ENCODE measurements at places on chromosomes 11 and 22.

- DNase-seq, result no peak
Measured at GRCh38 chr11:3959903-3960265, 104.4 kb downstream of the STIM1 start.

DNA sequence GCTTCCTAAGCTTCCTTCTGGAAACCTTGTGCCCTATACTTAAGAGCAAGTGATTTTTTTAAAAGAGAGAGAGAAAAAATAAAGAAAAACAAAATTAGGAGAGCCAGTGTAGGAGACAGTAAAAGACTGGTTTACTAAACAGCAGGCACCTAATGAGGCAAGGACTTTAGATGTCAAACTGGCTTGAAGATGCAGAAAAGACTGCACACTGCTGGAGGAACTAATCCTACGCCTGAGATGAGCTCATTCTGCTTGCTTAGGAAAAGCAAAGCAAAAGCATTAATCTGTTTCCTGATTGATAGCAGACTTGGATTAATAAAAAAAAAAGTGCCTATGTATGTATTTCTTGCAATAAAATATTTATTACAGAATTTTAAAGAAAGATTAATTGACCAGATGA lies 113.6 kb upstream of the SEZ6L start:
- DNase-seq, result no peak

DNA sequence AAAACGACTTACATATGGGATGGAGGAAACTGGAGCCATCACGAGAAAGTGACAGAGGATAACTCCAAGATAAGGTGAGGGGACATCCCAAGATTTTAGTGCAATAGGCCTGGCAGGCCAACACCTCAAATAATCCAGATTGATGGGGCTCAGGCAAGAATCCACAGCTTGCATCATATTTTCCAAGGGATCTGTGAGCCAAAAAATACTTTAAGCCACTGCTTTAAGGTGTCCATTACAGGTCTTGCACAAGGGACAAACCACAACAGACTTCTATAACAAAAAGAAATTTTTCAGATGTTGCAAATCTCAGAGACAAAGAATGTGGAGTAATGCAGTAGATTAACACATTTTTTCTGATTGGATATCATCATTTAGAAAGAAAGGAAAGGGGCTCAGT lies 45.6 kb downstream of the DENND5A start:
- no peak for DNase-seq

- DNase-seq, result no peak
Measured at GRCh38 chr11:13339195-13340153, 61.9 kb downstream of the BMAL1 start.

DNA sequence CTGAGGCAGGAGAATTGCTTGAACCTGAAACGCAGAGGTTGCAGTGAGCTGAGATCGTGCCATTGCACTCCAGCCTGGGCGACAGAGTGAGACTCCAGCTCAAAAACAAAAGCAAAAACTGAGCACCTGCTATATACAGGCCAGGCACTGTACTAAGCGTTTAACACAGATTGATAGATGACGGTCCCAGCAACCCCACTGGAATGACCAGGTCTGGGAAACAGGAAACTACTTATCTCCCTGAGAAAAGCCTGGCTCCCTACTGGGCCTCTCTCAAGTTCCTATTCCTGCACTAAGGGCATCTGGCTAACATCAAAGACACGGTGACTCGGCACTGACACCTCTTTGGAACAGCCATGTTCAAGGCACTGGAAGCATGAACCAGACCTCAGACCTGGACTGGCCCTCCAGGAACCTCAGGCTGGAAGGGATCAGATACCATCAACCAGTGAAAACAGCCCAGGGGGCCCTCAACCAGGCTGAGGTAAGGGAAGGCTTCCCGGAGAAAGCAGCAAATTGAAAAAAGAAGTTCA lies 16.6 kb downstream of the ARAP1 start:
- no peak for DNase-seq

DNA sequence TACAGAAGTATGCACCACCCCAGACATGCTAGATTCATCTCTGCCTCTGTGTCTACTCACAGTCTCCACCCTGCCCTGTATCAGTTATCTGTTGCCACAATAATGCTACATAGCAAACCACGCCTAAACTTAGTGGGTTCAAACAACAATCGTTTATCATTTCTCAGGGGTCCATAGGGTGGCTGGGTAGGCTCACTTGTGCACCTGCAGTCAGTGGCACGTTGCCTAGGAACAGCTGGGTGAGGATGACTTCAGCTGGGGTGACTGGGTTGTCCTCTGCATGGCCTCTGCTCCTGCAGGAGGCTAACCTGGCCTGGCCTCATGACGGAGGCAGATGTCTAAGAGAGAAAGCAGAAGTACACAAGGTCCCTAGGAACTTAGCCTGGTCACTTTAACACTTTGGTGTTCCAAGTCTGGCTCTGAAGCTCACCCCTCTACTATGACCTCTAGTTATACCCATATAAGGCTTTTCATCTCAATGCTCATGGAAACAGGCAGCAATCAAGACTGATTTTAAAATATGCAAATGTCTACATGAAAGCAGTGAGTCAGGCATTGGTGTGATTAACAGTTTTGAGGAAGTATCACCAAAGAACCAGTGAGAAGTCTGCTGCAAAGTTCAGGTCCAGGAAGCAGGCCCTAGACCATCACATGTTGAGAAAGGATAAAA lies 10.7 kb downstream of the OLFML1 start:
- DNase-seq, result no peak

DNA sequence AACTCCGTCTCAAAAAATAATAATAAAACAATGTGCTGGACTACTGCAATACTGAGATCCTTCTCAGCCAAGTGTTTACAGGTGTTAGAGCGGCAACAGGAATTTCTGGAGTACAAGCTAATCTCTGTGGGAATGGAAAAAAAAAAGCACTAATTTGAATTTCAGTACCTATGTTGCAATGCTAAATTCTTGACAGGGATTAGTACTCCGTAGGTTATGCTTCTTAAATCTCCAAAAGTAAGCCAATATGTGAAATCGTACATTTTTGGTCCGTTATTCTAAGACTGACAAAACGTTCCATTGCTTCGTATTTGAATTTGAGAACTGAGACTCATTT lies 1.1 kb downstream of the ATL3 start:
- no peak for DNase-seq

- no peak for DNase-seq
Measured at GRCh38 chr11:44776551-44777208, 49.9 kb downstream of the TSPAN18 start.

DNA sequence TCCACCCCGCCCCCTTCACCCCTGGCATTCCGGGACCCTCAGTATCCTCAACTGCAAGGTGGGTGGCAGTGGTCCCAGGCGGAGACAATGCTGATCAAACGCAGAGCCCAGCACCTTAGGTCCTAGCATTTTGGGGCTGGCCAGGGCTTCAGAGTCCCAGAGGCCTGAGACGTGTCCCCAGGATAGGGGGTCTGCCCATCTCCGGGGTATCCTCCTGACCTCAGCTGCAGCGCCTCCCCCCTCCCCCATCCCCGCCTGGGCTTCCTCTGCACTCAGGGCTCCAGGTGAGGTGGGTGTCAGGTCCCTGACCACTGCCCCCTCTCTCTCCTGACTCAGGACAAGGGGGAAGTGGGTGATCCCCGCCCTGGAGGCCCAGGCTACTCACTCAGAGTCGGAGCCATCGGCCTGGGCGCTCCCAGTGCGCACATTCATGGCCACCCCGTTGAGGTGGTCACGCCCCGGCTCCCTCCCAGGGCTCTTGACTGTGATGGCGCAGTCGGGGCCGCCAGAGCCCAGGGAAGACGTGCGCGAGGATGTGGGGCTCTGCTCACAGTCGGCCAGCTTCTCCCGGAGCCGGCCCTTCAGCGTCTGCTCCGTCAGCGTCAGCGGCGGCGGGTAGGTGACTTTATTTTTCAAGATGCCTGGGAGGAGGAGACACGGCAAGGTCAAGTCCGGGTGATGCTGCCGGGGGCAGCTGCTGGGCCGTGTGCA lies 28.3 kb downstream of the TRMU start:
- no peak for DNase-seq

GRCh38 chr22:16915701-16916100 lies 90.5 kb upstream of the XKR3 start:
- DNase-seq, result no peak

- no peak for DNase-seq
Measured at GRCh38 chr11:95045812-95046211, 3.4 kb upstream of the KDM4F start.

GRCh38 chr22:48366591-48366990 lies 1461.1 kb downstream of the BRD1 start:
- no peak for DNase-seq

DNA sequence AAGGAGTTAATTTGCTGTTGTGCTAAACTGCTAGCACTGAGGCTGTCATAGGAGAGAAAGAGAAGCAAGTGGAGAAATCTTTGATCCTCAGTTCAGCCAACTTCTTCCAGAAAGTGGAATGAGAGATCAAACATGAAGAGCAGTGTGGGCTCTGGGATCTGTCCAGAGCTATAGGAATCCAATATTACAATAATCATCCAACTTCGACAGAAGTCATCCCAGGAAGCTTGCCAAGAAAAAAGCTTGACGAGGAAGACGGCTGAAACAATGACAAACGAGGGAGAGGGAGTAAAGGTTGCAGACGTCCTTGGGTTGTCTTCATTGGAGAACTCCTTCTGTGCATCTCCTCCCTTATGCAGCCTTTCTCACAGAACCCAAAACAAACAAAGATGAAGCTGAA lies 496.2 kb downstream of the INSC start:
- DNase-seq, result no peak

DNA sequence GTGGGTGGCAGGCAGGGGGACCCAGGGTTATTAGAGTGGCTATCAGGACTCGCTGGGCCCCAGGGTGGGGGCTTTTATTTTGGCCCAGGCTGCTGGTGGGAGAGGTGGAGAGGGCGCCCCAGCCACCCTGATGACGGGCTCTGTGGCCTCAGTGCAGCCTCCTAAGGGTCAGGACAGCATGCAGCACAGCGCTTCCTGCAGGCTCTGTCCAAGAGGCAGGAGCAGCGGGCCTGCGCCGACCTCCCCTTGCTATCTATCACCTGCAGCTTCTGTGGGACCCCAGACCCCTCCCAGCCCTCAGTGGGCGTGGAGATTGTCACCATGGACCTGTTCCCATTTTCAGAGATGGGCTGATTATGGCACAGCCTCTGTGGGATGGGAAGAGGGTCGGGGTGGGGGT lies 54.3 kb upstream of the PPARA start:
- DNase-seq, result no peak

- DNase-seq, result no peak
Measured at GRCh38 chr22:37985751-37986281, 1.5 kb upstream of the SOX10 start.

GRCh38 chr11:56948991-56949515 lies 39.7 kb upstream of the OR5AK2 start:
- no peak for DNase-seq

DNA sequence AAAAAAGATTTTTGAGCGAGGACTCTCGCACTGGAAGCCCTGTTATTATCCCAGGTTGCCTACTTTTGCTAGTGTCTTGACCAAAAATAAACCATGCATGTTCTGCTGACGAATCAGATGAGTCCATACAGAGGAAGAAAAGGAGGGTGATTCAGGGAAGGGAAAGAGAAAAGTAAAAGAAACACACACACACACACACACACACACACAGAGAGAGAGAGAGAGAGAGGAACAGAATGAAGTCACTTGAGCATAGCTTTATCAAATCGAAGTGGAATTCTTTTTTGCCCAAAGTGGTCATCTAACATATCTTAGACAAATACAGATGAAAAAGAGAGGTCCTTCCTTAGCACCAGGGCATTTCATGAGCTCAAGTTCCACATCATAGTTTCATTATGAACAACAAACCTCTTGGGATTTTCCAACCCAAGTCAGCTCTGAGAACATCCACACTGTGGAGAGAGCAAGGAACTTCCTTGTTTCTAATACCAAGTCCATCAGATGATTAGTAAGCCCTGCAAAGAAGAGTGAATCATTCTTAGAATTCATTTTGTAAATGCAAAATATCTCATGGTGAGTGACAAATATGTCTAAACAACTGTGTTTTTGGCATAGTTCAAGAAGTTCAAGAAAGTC lies 7.7 kb upstream of the MMP12 start:
- DNase-seq, result no peak

DNA sequence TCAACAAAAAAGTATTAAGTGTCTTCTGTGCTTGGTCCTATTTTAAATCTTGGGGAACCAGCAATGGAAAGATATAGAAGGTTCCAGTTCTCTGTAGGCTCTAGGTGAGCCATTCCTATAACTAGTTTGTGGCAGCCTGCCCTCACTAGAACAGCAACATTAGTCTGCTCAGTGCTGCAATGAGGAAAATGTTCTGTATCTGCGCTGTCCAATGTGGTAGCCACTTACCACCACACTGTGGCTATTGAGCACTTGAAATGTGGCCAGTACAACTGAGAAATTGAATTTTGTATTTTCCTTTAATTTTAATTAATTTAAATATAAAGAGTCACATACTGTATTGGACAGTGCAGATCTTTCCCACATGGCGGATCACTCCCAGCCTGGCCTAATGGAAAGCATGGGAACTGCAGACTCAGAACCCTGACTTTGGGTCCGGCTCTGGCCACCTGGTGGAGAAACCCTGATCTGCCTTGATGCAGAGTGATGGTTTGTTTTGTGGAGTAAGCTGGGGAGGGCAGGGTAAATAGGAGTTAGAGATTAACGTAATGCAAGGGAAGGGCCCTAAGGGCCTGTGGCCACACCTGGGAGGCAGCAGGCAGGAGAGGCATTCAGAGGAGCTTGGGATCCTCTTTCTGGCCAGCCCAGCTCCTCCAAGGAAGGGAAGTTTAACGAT lies 101.0 kb downstream of the ME3 start:
- DNase-seq, result peak; percentile 4

DNA sequence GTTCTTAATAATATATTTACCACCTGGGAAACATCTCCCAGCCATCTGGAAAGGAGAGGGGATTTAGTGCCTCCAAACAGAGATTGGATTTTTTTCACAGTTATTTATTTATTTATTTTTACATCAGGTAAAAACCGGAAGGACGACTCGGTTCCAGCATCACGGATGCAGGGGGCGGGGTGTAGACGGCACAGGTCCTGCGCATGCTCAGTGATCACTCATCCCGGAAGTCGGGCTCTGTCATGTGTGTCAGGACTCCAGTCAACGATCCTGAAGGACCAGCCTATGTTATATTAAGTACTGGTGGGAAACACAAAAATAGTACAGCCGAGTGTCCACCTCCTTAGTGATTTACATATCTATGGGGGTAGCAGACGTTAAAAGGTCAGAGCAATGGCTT lies 467.6 kb downstream of the NTM start:
- DNase-seq, result no peak

- DNase-seq, result no peak
Measured at GRCh38 chr11:11380883-11381282, 27.8 kb upstream of the CSNK2A3 start.

GRCh38 chr11:65502555-65503367 lies 3.9 kb downstream of the MALAT1 start:
- DNase-seq, result peak; percentile 65

- peak; percentile 59 for DNase-seq
Measured at GRCh38 chr22:17781319-17782031, 7.2 kb upstream of the BID start.

All from hematopoietic multipotent progenitor cell treated with erythropoietin and hydrocortisone succinate and interleukin-3 and kit ligand, for 15 days (in vitro differentiated cells).